Activated gamma-delta T cell (primary cell): ENCODE measurements at places on chromosomes 5 and 9.

DNA sequence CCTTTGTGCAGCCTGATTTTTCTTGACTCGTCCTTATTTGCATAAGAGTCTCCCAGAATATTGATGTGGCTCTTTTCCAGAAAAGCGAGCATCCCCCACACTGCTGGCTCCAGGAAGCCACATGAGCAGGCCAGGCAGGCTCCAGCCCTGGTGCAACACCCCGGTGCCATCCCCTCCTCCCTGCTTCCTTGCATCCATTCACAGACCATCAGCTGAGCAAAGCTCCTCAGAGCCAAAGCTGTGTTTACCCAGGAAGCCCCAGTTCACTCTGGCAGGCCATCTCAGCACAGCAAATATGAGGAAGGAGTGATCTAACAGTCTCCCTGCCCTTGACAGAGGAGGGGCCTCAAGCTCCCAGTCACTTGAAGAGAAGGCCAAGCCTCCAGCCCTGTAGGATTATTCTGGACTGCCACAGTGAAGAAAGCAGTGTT, 34.4 kb downstream of the INSYN2B start:
- DNase-seq, result no peak

GRCh38 chr9:89815903-89816573, 211.2 kb downstream of the GADD45G start:
- DNase-seq, result no peak

DNA sequence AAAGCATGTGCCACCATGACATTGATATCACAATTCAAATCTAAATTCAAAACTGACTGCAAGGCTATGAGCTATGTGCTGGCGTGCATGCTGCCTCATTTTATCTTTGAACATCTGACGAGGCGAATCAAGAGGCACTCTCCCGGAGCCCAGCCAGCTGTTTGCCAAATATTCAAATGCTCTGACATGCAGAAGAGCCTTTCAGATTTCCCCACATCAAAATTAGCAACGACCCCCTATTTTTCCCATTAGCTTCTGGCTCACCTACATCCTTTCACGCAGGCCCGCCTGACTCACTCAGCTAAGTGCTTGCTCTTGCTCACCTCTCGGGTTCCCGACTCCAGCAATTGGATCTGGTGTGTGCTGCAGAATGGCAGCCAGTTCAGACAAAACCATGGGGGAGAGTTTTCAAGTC, 159.0 kb downstream of the NR2F1-AS1 start:
- no peak for DNase-seq

DNA sequence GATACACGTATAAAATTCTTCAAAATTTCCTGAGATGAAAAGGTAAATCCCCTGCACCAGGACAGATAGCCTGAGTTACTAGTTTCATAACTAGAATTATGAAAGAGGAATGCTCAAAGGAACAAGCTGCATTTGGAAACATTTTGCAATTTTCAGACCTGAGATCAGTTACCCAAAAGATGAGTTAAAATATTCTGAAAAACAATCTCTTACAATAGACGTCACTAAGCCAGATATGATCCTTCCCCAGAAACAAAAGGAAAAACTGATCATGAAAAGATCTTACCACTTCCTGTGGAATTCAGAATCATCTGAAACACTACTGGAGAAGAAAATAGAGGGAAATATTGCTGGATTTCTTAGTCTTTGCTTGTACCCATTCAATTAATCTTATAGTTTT, 204.7 kb downstream of the ARRDC3 start:
- DNase-seq, result no peak

GRCh38 chr9:123225995-123226394, 42.4 kb downstream of the STRBP start:
- no peak for DNase-seq

- no peak for DNase-seq
Measured at GRCh38 chr5:1135696-1136525, 24.0 kb upstream of the SLC12A7 start.

GRCh38 chr5:4295663-4296339, 700.2 kb downstream of the IRX1 start:
- no peak for DNase-seq

DNA sequence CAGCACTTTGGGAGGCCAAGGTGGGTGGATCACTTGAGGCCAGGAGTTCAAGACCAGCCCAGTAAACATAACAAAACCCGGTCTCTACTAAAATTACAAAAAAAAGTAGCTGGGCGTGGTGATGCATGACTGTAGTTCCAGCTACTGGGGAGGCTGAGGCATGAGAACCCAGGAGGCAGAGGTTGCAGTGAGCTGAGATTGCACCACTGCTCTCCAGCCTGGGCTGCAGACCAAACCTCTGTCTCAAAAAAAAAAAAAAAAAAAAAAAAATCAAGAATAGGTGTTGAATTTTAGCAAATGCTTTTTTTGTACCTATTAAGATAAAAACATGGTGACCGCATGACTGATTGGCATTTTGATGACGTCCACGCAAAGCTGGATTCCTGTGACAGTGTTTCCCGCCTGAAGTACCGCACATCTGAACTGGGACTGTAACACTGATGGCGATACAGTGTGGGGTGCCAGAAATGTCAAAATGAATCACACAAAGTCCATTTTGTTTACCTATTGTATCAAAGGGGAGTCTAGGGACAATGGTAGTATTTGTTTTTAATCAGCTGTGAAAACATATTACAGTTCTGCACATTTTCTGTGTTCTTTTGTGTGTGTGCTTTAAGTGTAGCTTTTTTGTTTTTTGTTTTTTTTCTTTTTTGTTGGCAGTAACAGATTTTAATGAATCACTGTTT, 23.2 kb upstream of the TBC1D9B start:
- DNase-seq, result no peak

DNA sequence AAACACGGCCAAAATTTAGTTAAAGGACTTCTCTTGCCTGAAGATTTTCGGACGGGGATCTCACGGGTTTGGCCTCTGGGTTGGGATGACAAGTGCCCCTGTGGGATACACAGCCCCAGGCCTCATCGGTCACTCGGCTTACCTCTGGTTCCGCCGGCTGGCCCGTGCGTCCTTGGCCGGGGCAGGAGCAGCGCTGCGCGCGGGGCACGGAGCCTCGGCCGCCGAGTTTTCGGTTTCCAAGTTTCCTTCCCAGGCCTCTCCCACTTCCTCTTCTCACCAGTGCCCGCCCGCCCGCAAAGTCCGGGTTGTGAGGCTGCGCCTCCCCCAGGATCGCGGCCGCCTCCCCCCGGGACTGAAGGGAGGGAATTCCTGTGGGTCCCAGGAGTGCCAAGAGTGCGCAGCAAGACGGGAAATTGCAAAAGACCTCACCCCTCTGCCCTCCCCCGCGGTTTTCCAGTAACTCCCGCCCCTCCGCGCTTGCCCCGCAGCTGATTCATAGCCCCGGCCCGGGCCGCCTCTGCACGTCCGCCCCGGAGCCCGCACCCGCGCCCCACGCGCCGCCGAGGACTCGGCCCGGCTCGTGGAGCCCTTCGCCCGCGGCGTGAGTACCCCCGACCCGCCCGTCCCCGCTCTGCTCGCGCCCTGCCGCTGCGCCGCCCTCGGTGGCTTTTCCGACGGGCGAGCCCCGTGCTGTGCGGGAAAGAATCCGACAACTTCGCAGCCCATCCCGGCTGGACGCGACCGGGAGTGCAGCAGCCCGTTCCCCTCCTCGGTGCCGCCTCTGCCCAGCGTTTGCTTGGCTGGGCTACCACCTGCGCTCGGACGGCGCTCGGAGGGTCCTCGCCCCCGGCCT, at the start of gene OSMR:
Gene OSMR, plus strand, starts transcription at position 487 of the 853 bp plus-strand sequence. CDS start 23,033 bp downstream, outside the sequence.
- no peak for DNase-seq

- no peak for DNase-seq
Measured at GRCh38 chr5:145939540-145940065, 3.2 kb downstream of the SH3RF2 start.
